NCI-H187 (cell line): ENCODE measurements at places on chromosomes 6 and 20.
A peak's percentile ranks its signal among the peaks of the same experiment; 100 is the strongest.

- no peak for DNase-seq
Measured at GRCh38 chr6:67775333-67775732, 859.7 kb upstream of the ADGRB3 start.

GRCh38 chr6:79410806-79411205, 126.4 kb downstream of the LCA5 start:
- DNase-seq: no peak

- DNase-seq: no peak
Measured at GRCh38 chr6:131894493-131895424, 56.4 kb downstream of the CCN2 start.

- peak; percentile 75 for DNase-seq
Measured at GRCh38 chr20:31573555-31574321, 31.4 kb upstream of the ID1 start.

- DNase-seq: no peak
Measured at GRCh38 chr6:111192911-111193555, 105.7 kb downstream of the SLC16A10 start.

DNA sequence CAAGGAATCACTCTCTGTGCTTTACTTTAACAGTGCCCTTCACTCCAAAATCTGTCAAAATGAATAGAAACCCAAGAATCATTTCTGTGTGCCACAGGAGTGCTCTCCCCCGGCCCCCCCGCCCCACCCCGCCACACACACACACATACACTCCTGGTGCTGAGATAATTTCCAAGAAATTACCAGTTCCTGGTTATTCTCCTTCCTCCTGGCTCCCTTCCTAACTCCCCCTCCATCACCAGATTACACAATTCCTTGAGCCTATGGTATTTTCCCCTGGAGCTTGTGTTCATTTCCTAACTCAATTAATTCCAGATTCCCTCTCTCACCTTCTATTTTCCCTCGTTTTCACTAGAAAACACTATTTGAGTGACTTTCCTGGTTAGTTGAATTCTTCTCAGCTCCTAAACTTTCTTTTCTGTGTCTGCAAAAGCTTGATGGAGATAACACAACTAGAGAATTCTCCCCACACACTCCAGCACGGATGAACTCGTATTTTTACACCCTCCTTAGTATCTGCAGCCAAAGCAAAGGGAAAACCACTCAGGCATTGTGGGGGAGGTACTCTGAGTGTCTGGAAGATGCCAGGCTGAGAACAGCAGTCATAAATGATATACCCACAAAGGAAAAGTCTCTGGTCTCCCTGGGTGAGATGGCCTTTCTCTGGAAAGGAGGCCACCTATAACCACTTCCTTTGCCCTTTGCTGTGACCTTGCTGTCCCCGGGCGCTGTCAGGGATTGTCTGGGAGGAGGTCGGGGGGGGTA, 1.9 kb upstream of the SLC24A3 start:
- DNase-seq: no peak

DNA sequence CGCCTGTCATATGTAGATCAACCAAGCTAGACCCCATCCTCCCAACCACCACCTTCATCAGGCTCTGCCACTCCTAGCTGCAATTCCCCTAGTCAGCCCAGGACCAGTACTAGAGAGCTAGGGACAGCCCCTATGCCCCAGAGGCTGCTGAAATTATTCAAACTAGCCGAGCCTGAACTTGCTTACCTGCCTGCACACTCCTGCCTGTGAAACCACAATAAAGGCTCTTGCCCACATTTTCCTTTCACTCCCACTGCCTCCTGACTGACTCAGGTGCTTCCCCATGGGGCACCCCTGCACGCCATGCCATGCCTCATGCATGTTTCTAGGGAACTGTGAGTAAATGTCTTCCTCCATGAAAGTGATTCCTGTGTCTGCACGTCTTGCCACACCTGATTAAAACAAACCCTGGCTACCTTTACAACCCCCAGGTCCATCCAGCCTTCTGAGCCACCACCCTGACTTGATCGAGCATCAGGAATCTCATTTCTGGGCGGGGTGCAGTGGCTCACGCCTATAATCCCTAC, 66.5 kb upstream of the IER3 start:
- DNase-seq: no peak

DNA sequence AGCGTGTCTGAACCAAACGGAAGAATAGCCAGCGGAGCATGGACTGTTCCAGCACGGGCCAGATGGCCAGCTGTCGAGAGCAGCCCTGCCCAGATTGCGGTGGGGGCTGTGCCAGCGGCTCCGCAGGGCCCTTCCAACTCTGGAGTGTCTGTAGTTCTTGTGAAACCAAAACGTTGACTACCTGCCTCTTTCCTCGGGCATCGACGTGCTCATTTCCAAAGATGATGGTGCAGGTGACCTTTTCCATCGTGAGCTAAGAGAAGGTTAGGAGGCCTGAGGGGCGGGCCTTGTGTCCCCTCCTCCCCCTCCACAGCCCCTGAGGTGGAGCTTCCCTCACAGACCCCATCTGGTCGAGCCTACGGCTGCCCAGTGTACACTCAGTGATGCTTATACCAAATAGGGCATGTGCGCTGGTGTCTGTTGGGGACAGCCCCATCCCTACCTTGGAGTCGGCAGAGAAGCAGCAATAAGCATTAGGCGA, 12.9 kb upstream of the C20orf144 start:
- DNase-seq: no peak

DNA sequence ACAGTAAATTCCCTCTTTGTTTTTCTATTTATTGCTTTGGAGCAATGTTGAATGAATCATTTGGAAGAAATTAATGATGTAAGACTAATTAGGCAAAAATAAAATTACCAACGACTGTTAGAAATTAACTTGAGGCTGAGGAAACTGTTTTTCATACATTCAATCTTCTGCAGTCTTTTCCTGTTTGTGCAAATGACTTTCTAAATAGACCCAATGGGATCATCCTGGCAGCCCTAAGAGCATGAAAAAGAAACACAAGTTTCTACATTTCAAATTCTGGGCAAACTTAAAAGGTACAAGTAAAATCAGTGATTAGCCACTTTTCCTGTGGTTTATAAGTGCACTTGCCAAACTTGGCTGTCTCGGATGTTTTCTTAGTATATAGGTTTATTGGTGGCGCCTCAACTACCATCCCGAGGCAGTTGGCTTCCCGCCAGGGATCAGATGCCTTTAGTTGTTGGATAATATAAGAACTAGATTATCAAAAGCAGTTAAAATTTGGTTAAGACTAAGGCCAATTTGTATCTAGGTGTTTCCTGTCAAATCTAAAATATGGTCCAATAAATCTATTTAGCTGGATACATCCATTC, 181.2 kb downstream of the ISM1 start:
- no peak for DNase-seq

GRCh38 chr20:43167615-43168014, 22.1 kb downstream of the PTPRT start:
- DNase-seq: no peak

DNA sequence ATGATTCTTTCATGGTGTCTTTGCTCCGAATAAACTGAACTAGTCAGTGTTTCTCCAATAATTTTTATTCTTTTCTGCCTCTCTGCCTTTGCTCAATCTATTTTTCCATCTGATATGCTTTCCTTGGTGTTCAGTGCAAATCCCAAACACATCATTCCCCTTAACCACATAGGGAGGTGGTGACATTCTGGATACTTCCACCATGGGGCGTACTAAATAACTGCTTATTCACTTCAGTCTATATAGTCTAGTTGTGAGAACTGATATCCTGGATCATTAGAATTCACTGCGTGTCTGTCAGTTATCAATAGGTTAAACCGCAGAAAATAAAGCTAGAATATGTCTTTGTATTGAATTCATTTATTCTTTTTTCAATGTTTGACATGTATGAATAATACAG, 83.1 kb downstream of the KCNQ5 start:
- no peak for DNase-seq

GRCh38 chr6:84151669-84152068, 75.8 kb downstream of the CEP162 start:
- no peak for DNase-seq

DNA sequence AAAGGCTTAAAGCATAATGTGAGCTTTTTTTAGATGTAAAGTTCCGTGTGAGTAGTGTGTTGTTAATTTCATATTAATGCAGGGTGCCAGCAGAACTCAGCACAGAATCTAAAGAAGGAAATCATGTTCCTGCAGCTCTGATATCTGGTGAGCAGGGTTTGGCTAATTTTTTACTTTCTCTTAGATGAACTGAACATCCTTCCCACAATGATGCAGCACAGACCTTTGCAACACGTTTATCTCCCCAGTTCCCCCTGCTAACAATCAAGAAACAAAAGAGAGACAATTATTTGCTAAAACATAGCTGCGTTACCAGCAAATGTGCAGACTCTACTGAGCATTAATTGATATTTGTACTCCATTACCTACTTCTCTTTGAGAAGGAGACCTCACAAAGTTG, 39.1 kb upstream of the ATXN1 start:
- no peak for DNase-seq

- DNase-seq: no peak
Measured at GRCh38 chr6:5998711-5999687, 7.7 kb downstream of the NRN1 start.

DNA sequence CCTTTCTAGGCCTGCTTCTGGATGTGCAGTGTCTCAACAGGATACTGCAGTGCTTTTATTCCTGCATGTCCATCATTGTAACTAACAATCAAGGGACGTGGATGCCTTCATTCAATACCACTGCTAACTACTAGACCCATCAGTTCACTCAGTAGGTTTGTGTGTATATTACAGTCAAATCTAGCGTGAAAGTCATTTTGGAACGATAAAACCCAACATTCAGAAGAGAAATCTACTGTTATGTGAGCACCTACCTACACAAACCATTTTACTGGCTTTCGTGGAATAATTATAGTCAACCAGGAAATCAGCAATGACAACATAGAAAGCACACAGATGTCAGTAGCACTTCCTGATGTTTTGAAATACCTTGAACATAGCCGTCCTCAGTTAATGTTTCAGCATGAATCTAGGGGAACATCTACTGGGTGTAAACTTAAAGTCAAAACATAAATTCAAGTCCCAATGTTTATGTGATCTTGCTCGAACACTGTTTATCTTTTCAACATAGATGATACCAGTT, 270.6 kb downstream of the FARS2 start:
- no peak for DNase-seq

GRCh38 chr20:1888796-1889463, 6.3 kb upstream of the SIRPA start:
- DNase-seq: no peak
